NCI-H460 (cell line): ENCODE measurements at places on chromosomes 4 and X. TPM values are rescaled to one million over a fixed set of nuclear protein-coding genes. Genes with fewer than 3 reads are reported as not detected.

DNA sequence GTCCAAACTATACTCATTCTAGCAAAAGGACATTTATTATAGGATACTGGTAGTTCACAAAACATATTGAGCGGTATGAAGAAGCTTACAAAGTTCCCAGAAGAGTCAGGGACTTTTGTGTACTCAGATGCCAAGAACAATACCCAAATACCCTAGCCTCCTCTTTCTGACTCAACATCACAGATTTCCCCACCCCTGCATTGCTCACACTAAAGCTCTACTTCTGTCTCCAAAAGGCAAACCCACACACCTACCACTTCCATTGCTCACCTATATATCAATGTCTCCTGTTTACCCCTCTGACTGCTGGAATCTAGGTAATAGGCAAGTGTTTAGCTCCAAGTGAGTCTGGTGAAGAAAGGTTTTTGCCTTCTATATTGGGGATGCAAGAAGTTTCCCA lies 100.7 kb upstream of the HCCS start:
- DNase-seq = no peak

Gene IL13RA1
- 43.0 and 45.2 TPM in 2 replicates for total RNA-seq

- DNase-seq = no peak
Observed at GRCh38 chrX:27917713-27918500, 63.3 kb downstream of the DCAF8L1 start.

Gene GRPR
- not detected in 2 replicates for total RNA-seq

GRCh38 chr4:179398414-179398813 lies 1956.2 kb upstream of the AGA start:
- DNase-seq = no peak

GRCh38 chrX:132401935-132402334 lies 86.9 kb downstream of the MBNL3 start:
- DNase-seq = no peak

Gene TCEAL5
- not detected in 2 replicates for total RNA-seq

Gene HOPX
- 224 and 235 TPM in 2 replicates for total RNA-seq

- DNase-seq = no peak
Observed at GRCh38 chr4:182683661-182684060, 233.5 kb downstream of the DCTD start.

GRCh38 chr4:110848787-110849186 lies 225.9 kb upstream of the PITX2 start:
- DNase-seq = no peak

Gene ZAR1
- not detected in 2 replicates for total RNA-seq

Gene TMEM271
- total RNA-seq = not detected in 2 replicates

GRCh38 chrX:73841337-73841736 lies 278.3 kb downstream of the CHIC1 start:
- DNase-seq = no peak

DNA sequence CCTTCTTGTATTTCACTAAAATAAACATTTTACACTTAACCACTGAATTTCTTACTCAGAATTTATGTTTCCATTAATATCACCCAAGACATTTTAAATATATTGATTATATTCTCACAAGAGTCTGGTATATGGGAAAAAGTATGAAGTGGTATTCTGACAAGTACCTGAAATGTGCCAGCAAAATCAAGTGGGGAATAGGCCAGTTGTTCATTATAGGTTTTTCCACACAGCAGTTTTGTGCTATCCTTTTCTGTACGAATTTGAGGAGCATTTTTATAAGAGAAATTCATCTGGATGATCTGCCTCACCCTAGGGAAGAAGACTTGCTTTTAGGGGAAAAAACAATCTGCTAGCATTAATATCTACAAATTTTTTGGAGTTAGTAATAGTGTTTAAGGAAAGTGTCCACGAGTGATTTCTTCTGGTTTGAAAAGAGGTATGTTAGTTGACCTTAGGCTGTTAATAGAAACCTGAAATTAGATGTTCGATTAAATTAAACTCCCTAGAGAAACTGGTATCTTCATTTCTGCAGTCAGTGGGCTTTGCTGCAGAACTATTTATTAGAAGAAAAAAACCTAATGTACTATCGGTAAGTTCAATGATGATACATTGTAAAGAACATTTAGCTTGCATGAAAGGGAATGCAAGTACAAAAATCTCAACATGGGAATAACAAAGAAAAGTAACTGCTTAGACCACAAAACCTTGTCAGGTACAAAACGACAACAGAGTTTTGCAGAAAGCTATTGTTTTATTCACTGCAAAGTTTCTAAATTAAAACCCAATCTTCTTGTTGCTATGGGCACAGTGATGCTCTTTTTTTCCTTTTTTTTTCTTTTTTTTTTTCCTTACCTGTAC lies 1.8 kb downstream of the KLF3 start:
- DNase-seq = no peak

- DNase-seq = peak; percentile 63
Observed at GRCh38 chr4:53908661-53909078, 155.7 kb downstream of the CHIC2 start.

GRCh38 chrX:133923113-133923512 lies 62.3 kb downstream of the GPC3 start:
- DNase-seq = no peak

DNA sequence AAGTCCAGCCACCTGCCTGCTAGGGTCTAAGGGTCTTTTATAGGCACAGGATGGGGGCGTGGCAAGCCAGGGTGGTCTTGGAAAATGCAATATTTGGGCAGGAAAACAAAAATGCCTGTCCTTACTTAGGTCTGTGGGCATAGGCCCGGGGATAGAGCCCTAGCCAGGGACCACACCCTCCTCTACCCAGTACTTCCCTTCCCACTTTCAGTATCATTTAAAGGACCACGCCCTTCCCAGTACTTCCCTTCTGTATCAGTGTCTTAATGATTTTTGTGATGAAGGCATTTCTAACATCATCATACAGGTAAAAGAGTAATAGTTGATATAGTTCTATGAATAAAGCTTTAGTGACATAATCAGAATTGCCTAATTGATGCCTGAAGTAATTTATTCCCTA lies 11.4 kb downstream of the BANK1 start:
- DNase-seq = no peak

- DNase-seq = no peak
Observed at GRCh38 chrX:40174001-40174853, 76.5 kb upstream of the BCOR start.

DNA sequence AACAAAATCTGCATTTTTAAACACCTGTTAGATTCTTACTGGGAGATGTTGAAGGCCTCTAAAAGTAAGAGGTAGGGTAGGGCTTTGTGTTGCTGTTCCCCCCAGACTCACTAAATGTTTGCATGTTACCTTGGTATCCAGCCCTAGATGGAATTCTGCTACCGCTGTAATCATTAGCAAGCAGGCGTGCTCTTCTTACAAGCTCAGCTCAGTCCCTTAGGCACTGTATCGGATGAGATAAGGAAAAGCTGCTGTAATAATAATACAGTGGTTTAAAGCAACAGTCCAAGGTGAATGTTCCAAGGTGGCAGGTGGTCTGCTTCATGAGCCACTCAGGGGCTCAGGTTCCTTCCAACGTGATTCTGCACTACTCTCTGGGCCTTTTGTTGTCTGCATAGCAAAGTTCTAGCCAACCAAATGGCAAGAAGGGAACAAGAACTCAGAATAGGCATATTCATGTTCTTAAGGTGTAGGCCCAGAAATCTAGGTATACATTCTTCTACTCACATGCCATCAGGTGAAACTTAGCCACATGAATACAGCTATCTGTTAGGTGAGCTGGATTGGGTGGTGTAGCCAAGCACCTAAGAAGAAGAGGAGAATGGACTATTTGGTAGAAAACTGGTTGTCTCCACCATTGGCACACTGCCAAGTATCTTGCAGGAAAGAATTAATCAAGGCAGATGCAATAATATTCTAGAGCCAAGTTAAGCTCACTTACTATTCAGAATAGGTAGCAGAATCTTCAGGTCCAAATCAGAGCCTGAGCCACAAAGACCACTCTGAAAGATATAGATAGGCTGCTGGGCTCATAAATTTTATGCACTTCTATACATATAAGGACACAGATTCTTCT lies 46.0 kb downstream of the COQ2 start:
- no peak for DNase-seq

DNA sequence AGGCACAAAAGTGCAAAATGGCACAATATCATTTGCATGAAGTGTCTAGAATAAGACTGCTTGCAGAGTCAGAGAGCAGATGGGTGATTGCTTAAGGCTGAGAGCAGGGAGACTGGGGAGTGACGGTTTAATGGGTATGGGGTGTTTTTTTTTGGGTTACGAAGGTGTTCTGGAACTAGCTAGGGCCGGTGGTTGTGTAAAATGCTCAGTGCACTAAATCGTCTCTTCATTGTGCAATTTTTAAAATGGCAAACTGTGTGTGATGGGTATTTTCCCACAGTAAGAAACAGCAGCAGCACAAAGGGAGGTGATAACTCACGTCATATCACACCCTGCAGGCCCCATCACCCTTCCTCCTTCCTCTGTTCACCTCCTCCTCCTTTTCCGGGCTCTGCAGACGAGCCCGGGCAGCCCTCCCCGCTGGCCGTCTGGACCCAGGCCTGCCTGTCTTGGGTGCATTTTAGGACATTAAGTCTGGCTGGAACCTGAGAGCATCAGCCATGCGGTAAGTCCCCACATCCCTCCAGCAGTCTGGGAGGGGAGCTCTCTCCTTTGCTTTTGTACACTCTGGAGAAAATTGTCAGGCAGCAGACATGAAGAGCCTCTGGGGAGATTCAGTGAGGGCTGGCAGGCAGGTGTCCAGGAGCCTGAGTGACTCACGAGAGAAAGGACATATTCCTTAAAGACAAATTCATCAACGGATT lies 42.7 kb downstream of the ASMT start:
- peak; percentile 64 for DNase-seq

DNA sequence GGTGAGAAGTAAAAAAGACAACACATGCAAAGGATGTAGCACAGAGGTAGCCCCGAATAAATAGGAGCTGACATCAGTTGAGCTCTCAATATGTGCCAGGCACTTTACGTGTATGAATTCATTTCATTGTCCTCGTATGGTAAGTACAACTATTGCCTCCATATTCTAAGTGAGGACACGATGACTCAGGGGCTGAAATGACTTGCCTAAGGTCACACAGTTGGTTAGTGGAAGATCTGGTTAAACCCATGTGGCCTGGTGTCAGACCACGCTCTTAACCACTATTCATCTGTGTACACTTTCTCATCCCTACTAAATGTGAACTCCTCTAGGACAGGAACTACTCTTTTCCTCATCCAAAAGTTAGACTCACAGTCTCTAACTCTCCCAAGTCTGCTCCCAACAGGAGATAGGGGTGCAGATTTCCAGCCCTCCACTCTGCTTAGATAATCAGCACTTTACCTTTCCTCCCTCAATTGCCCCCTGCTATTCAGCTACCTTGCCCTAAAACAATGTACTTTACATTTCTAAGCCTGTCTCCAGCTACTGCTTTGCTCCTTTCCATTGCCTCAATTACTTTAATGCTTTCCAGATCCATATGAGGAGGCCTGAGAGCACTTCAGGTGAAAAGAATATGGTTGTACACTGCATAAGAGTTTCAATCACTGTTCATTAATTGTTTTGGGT lies 58.8 kb upstream of the LHFPL1 start:
- no peak for DNase-seq

DNA sequence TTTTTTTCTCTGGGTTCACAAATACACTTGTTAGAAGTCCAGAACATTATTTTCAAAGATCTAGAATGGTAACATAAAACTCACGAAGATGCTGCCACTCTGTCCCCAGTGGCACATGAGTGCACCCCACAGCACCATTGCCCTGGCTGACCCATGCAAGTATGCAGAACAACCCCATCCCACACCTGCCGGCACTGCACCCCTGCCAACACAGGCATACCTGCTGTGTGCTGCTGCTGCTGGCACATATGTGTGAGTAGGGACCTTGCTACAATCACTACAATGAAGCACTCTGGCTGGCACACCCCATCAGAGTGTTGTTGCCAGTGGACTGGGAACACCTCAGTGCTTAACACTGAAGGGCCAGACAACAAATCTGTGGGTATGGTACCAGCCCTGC lies 66.9 kb downstream of the CISD2 start:
- no peak for DNase-seq

- no peak for DNase-seq
Observed at GRCh38 chr4:137203601-137204000, 328.7 kb downstream of the PCDH18 start.

DNA sequence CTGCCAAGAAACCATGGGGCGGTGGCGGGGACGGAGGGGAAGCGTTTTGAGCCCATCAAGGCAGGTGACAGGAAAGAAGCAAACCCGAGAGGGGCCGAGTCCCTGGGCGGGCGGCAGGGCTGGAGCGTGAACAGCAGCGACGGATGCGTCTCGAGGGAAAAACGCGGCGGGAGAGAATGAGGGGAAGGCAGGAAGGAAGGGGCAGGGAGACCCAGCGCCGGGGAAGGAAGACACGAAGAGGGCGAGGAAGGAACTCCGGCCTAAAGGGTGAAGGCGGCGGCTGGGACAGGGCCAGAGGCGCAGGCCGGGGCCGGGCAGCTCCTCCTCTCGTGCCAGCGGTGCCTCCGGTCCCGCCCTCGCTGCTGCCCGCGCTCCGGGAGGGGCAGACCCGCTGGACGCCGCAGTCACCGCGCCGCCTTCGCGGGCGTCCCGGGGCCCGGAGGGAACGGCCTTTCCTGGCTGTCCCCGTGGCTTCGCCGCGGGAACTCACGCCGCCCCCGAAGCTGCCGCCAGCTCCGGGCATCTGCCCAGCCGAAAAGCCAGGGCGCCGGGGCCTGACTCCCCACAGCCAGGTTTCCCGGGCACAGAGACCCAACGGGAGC lies 751 bp upstream of the RGS12 start:
- DNase-seq = no peak

Gene SOX3
- not detected in 2 replicates for total RNA-seq

GRCh38 chr4:7781366-7781765 lies 158.3 kb downstream of the AFAP1 start:
- no peak for DNase-seq

DNA sequence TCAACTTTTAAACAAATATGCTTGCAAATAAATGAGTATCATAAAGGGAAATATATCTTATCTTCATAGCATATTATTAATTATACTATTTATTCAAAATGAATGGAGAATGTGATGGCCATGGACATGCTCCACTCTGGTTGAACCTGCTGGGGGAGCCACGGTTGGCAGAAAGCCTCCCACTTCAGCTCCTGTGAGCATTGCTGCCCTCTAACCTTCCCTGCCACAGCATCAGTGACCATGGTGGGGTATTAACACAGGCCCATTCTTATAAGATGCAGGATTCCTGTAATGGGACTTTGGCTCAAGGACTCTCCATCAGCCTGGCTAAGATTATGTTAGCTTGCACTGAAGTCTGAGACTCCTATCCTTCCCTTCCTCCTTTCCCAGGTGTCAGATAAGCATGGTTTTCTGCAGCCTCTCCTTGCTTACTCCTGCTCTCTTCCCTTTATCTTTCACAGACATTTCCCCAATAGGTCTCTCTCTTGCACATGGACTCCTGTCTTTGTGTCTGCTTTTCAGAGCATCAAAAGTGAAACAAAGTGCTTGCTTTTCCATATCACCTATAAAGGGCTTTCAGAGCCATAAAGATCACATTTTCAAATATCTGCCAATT lies 4.9 kb upstream of the ABRAXAS1 start:
- DNase-seq = no peak
